ENCODE measurements at places on chromosomes 7 and 10.

GRCh38 chr7:1105189-1105588 is 17.3 kb downstream of the GPER1 start:
- DNase-seq, result no peak

DNA sequence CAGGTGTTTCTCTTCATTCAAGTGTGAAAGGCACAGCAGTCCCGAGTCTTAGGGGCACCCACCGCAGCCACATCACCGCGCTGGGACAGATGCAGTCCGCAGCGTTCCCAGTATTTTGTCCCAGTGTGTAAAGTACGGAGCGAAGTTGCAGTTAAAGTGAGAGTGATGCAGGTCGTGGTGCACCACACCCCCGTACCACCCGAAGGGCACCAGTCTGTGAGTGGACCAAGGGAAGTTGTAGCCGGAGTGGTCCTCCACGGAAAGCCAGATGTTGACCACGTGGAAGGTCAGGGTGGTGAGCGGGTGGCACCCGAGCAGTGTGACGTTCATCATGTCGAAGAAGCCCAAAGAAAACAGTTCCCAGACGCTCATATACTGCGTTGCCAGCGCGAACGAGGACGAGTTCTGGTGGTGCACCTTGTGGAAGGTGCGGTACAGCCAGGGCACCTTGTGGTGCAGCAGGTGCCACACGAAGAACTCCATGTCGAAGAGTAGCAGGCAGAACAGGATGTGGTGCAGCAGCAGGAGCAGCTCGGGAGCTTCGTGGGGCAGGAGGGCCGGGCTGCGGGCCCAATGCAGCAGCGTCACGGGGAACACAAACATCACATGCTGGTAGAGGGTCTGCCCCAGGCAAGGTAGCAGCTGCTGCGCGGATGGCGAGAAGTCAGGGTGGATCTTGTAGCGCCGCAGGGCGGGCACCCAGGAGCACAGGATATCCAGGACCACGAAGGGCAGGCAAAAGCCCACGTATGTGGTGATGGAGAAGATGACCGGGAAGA is 526 bp downstream of the CH25H start:
- peak; percentile 46 for DNase-seq

DNA sequence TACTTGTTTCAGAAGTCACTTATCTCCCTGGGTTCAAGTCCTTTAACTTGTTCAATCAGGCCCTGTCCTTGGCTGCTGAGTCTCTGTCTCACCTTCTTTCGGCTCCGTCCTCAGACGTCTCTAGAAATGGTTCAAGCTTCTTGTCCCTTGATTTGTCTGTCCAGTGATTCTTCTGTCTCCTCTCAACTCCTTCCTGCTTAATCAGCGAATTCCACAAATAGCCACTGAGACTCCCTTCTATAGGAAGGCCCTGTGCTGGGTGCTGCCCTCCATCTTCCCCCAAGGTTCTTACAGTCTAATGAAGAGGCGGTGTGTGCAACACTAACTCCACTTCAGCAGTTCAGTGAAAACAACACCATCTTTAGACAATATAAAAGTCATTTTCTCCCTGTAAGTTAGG is 12.7 kb downstream of the FAM241B start:
- no peak for DNase-seq

DNA sequence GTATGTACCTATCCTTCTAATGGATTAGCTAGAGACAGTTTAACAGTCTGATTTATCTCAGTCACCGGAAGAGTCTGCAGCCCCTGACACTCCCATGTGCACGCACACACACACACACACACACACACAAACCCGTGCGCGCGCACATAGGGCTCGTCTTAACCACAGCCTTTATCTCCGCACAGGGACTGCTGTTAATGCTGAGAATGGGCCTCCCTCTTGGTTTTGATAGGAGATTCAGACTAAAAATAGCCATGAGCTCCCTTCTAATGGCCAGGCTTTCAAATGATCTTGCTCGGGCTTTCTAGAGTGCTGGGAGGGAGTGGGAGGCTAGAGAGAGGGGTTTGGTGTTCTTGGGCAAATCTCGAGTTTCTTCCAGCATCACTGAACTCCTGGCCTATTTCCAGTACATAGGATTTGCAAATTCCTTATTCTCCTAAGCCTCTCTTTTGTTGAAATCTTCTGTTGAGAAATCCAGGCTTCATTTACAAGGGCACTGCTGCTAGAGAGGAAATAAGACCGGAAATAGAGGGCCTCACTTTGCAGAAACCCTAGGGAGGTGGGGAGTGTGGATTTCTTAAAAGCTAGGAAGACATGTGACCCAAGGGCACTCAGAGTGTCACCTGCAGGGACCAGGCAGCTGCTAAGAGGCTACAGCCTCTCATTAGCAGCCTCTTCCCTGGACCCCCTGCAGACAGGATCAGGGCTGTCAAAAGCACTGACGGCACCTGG is 2.4 kb downstream of the TMEM72 start:
- no peak for DNase-seq

DNA sequence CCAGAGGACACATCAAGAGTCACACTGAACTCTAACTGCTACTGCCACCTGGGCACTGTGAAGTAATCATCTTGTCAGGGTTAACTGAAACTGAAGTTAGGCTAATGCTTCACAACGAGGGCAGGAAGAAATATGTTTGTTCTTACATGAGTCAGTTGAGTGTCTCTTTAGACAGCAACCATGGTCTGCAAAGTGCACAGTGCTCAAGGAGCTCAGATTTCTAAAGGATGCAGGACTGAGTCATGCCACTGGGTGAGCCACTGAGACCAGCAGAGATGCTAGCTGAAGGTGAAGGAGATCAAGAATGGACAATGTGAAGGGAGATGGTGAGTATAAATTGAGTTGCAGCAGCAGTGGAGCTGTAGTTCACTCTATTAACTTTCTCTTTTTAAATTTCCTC is 76.0 kb upstream of the CTTNBP2 start:
- no peak for DNase-seq

- DNase-seq, result no peak
These were observed 33.7 kb downstream of the SCRN1 start for GRCh38 chr7:29955799-29956486.

- DNase-seq, result no peak
These were observed 97.7 kb upstream of the FAM204A start for GRCh38 chr10:118439824-118440223.
